ENCODE measurements at places on chromosomes 5 and 9.

- no peak for DNase-seq
These were observed 245.0 kb downstream of the TAF11L14 start for GRCh38 chr5:17879276-17879675.

DNA sequence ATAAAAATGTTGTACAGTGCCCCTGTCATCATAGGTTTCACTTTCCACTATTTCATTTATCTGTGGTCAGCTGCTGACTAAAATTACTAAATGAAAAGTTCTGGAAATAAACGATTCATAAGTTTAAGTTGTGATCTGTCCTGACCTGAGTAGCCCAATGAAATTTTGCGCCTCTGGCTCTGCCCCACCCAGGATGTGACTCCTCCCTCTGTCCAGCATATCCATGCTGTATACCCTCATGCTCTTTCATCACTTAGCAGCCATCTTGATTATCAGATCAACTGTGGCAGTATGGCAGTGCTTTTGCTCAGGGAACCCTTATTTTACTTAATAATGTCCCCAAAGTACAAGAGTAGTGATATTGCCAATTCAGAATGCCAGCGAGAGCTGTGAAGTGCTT lies 97.3 kb downstream of the STARD4 start:
- DNase-seq, result no peak

DNA sequence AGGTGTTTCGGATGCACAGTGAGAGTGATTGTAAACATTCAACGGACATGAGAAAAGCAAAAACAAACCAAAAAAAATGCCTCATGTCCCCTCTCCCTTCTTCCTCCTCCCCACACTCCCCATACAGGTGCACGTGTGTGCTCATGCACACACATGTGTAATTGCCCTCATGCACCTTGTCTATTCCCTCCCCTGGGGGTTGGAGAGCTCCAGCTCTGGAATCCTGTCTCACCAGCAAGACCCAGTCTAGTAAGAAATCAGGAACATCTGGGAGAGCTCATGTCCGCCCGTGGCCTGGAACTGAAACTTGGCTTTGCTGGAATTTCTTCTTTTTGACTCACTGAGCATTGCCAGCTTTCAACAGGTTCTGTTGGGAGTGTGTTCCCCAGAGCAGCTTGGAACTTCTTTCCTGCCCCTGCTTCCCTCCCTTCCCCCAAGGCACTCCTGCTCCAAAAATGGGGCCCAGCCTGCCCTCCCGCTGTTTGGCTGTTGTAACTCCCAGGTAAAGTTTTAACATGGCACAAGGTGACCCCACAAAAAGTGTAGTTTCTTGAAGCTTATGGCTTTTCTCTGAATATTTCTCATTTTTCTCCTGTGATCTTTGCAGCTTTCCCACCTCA lies 190.1 kb downstream of the NR3C1 start:
- no peak for DNase-seq

DNA sequence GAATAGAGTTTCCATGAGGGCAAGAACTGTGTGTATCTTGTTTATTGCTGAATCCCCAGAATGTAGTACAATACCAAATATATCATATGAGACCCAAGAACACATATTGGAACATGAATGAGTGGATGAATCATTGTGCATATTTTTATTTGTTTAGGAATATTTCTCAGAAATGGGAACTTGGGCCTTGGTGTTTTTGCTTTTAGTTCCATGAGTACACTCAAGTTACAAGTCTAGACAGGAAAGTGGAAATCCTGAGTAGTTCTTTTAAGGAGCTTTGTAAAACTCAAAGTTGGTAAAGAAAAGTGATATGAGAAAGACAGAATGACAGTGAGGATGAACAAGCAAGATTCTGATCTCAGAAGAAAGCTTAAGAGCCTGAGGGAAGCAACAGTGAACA lies 647.0 kb downstream of the EFNA5 start:
- DNase-seq, result no peak

DNA sequence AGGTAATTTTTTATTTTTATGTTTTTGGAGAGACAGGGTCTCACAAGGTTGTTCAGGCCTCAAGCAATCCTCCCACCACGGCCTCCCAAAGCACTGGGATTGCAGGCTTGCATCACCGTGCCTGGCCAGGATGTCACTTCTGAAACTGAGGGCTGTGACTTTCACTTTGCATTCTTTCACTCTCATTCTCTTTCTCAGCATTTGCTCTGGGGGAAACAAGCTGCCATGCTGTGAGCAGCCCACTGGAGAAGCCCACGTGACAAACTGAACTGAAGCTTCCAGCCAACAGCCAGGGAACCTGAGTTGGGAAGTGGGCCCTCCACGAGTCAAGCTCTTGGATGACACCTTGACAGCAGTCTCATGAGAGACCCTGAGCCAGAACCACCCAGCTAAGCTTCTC lies 109.4 kb downstream of the C5orf15 start:
- peak; percentile 14 for DNase-seq

DNA sequence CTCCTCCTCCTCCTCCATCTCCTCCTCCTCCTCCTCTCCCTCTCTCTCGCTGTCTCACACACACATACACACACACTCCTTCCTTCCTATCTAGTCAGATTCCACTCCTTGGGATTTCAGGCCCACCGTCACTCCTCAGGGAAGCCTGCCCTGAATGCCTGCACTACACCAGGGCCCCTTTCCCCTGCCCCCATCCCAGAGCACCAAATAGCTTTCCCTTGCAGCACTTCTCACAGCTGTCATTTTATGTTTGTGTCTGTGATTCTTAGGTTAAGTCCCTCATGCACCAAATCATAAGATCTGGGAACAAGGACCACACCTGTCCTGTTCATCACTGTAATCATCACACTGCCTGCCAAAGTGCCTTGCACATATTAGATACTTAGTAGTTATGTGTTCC lies 86.5 kb upstream of the GABRP start:
- no peak for DNase-seq

DNA sequence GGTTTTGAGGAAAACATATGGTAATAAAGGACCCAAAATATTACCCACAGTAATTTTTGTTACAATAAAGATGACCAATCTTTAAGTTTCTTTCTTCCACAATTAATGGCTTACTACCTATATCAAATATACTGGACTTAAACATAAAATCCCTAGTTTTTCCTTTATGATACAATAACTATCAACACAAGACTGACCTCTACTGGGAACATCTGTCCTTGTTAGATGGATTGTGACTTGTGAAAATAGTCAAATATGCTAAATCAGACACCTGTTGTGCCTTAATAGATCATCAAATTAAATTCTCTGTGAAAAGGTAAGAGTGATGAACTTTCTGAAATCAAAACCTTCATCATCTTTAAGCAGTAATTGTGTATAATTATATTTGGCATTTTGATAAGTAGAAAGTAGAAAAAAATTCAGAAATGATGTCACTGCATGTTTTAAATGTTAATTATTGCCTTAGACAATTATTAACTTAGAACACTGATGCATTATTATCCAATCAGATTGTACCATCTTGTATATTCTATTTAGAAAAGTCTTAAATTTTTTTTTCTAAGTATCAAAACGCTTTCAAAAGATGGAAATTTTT lies 113.6 kb downstream of the DEPDC1B start:
- DNase-seq, result no peak

- DNase-seq, result no peak
These were observed 159.9 kb upstream of the PIK3R1 start for GRCh38 chr5:68055686-68056085.

DNA sequence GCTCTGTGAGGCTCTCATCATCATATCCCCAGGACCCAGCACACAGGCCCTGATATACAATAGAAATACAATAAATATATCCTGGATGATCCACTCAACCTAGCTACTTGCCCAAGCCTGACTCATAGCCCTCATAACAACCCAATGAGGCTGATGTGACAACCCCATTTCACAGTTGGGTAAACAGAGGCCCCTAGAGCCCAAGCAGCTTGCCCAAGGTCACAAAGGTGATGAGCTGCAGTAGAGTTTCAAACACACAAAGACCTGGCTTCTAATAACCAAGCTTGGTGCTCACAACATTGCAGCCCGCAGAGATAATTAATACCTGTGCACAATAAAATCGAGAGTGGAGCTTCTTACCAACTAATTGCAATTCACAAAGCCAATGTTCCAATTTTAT lies 3.2 kb upstream of the AKNA start:
- no peak for DNase-seq

DNA sequence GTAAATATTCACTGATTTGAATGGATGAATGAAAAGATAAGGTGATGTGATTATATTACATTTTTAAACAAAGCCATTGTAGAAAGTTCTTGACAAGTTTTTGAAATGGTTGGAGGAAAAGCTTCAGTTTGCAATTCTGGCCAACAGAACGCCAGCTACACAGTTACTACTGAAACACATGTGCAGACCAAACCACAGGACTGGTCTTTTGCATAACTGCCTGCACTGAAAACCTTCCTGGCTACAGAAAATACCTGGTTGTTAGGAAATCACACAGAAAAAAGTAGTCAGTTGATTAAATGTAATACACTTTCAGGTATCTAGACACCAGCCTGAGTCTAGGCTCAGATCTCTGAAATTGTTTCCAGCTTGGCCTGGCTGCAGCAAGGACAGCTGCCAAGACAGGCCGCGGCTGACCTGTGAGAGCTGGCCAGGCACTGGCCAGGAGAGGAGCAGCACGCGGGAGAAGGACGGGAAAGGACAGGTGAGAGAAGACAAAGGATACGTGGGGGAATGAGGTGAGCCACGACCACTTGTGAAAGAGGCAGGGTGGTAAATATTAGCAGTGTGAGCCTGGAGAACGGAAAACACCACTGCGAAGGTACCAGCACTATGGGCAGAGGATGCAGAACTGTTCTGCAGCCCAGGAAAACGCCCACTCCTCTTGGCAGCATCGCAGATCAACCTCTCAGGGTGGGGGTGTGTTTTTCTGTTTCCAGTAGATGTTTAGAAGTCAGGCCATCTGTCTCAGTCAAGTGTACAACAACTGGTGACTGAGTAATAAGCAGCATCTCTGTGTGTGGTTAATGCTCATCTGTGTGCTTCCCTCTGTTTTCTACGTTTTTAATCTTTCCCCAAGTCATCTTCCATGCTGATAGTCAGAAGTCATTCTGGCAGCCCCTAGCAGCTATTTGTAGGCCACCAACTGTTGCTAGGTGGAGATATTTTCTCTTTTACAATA lies 137.4 kb downstream of the SCAMP1 start:
- no peak for DNase-seq

- DNase-seq, result no peak
These were observed 67.5 kb upstream of the CCNG1 start for GRCh38 chr5:163369776-163370385.

GRCh38 chr5:96868603-96869371 lies 7.5 kb upstream of the ERAP2 start:
- no peak for DNase-seq

DNA sequence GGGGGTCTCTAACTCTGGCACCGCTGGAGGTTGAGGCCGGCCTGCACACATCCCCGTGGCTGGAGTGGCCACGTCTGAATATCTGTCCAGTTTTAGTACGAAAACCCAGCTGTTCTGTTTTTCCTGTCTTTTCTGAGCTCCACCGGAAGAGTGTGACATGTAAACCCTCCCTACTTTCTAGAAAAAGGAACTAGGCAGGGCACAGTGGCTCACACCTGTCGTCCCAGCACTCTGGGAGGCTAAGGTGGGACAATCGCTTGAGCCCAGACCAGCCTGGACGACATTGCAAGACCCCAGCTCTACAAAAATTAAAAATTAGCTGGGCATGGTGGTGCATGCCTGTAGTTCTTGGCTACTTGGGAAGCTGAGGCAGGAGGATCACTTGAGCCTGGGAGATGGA lies 8.2 kb upstream of the PHYKPL start:
- DNase-seq, result peak; percentile 32

GRCh38 chr5:128329386-128329939 lies 208.6 kb downstream of the FBN2 start:
- no peak for DNase-seq

- no peak for DNase-seq
These were observed 81.6 kb downstream of the TLE1 start for GRCh38 chr9:81607593-81608288.

GRCh38 chr9:98797491-98797890 lies 1.1 kb upstream of the ANKS6 start:
- DNase-seq, result no peak

- no peak for DNase-seq
These were observed 409.7 kb upstream of the PIK3R1 start for GRCh38 chr5:67805666-67806348.

GRCh38 chr9:70261131-70261870 lies 2.5 kb downstream of the SMC5 start:
- no peak for DNase-seq

GRCh38 chr5:6587171-6587570 lies 45.7 kb downstream of the NSUN2 start:
- peak; percentile 11 for DNase-seq

DNA sequence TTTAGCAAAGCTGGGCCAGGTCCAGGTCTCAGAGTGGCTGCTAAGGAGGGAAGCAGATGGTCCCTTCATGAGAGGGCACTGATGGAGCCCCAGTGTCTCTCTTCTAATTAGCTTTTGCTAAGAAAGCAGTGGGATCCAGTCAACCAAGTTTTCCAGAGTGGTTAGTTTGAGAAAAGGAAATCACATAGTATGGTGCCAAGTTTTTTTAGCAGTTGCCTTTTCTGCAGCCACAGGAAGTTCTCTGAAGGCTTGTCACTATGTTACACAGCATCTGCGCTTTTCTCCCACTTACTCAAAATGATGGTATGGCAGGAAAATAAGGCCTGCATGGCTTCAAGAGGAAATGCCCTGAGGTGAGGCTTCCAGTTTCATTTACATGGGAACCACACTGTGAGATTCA lies 331.5 kb upstream of the ZNF462 start:
- no peak for DNase-seq

DNA sequence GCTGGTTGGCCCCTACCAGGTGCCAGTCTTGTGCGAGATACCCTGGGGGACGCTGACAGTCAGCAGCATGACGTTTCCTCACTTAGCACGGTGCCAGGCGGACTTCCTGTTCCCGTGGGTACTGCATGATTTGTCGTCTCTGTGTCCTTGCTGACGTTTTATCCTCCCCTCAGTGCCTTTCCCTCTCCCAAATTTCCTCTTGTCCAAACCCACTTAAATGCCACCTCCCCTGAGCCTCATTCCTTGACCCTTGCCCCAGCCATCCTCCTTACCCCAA lies 60.6 kb upstream of the SAP30L start:
- DNase-seq, result no peak

DNA sequence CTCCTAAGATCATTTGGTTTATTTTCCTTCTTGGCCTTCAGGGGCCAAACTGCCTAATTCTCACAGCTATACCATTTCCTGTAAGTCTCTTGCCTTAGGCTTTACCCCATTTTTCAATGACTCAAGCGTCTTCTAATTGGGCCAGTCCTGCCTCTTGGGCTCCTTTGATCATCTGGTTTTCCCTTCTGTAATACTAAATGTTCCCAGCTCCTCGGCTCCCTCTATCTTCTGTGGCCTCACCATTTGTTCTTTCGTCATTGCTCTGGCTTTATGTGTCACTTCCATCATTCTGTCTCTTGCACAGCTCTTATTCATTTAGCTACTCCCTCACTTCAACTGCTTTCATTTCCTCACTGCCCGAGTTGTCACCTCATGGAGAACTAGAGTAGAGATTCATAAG lies 14.5 kb upstream of the SPINK7 start:
- DNase-seq, result no peak

- no peak for DNase-seq
These were observed 38.6 kb downstream of the HTR4 start for GRCh38 chr5:148615644-148616275.

- no peak for DNase-seq
These were observed 112.0 kb downstream of the ADAMTSL1 start for GRCh38 chr9:18585996-18586395.

- DNase-seq, result no peak
These were observed 15.4 kb upstream of the ASS1 start for GRCh38 chr9:130429381-130429780.

- no peak for DNase-seq
These were observed 122.2 kb upstream of the PTGER4 start for GRCh38 chr5:40557501-40557900.

Data from ecto neural progenitor cell (in vitro differentiated cells).